ENCODE measurements at places on chromosomes 2 and 18.
A peak's percentile ranks its signal among the peaks of the same experiment; 100 is the strongest.

DNA sequence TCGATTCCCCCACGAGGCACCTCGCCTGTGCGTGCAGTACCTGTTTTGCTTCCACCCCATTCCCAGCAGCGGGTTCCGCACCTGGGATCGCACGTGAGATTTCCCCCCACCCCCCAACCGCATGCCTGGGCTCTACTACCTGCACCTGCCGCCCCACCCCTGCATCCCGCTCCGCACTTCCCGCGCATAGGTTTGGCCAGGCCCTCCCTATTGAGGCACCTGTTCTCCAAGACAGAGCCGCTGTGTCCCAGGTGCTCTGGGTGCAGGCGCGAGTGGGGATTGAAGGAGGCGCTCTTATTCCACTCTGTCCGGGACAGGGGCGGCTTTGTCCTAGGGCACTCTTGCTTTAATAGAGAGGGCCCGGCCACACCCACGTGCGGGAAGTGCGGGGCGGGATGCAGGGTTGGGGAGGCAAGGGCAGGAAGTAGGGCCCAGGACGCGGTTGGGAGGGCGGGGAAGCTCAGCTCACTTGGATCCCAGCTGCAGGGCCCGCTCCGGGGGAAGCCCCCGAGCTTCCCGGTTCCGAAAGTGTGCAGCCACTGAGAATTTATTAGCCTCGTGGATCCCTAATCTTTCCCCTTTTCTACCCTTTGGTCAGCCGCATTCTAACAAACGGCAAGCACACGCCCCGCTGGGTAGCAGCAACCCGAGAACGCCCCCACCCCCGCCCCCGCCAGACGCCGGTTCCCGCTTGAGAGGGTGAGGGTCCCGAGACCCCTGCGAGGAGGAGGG lies 670 bp upstream of the MOCOS start:
- DNase-seq: no peak

DNA sequence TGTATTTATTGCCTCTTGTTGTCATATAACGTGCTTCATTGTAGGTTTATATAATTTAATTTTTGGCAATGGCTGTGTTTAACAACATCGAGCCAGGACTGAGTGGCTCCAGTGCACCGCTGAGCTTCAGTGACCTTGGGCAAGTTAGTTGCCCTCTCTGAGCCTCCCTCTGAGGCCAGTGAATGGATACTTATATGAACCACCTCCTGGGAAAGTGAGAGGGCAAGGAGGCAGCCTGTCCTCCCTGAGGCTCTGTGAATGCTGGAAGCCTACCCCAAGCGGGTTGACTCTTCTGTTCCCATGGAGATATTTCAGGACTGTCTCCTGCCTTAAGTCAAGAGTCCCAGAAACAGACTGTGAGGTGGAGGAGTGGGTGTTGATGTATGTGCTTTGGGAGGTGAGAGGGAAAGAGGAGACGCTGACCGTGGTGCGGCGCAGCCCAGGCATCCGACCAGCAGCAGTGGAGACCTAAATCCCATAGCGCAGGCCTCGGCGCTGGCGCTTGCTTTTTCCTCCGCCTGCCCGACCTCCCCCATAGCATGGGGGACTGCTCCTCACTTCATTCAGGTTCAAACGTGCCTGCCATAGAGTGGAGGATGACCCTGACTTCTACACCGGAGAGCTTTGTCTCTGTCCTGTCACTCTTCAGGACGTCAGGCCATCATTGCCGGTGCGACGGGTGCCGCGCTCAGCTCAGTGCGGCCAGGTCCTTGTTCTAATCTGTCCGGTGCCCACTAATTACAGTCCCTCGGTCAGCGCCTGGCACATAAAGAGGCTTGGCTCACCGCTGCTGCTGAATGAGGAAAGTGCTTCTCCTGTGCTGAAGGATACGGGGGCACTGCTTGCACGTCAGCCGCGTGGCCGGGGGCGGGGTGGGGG lies 167.3 kb upstream of the HS6ST1 start:
- DNase-seq: no peak

- no peak for DNase-seq
These were observed 156.1 kb upstream of the VRK2 start for GRCh38 chr2:57890464-57890863.

GRCh38 chr2:69241093-69241492 lies 145.9 kb downstream of the GFPT1 start:
- no peak for DNase-seq

DNA sequence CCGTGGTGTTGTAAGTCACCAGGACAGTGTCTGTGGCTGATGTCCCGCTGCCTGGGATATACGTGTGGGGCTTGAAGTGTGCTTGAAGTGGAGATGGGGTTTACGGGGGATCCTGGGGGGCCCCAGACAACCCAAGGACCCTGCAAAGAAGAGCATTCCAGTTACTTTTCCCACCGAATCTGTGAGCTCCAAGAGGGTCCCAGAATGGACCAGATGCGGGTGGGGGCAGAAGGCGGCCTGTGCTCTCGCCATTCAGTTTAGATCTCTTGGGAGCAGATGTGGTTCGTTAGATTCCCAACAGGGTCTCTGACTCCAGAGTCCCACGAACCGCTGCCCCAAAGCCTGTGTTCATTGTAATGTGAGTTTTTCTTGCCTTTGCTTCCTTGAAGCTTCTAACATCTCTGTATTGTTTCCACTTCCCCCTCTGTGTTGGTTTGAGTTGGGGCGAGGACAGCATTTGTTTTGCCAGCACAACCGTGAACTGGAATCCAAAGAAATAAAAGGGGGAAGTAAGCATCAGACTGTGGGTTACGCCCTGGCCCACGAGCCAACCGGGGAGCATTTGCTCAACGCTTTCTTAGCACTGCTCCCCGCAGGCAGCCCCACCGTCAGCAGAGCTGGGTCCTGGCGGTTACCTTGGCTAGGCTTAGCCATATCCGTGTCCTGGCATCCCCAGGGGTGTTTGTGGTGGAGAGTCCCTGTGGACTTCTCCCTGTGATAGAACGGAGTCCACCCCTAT lies 92.1 kb downstream of the SH3BP4 start:
- no peak for DNase-seq

- DNase-seq: no peak
These were observed 8.9 kb upstream of the SKOR2 start for GRCh38 chr18:47260120-47260923.

GRCh38 chr2:152493417-152493816 lies 158.4 kb downstream of the FMNL2 start:
- no peak for DNase-seq

GRCh38 chr2:183495589-183496267 lies 371.5 kb downstream of the NUP35 start:
- DNase-seq: no peak

GRCh38 chr2:152396051-152396511 lies 61.1 kb downstream of the FMNL2 start:
- DNase-seq: no peak

DNA sequence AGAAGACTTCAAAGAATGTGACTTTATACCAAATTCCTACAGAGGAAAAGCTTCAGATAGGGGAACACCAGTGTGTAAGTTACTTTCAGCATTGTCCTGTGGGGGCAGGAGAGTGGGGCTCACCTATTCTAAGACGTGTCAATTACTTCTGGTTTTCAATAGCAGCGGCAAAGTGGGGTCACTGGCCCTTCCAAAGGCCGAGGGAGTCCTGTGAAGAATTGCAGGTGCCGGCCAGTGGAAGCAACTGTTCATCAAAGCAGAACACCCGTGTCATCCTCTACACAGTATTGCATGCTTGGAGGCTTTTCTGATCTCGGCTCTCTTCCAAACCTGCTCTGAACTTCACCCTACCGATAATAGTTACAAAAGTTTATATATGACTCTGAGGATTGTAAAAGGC lies 1176.5 kb upstream of the TMEFF2 start:
- DNase-seq: no peak

DNA sequence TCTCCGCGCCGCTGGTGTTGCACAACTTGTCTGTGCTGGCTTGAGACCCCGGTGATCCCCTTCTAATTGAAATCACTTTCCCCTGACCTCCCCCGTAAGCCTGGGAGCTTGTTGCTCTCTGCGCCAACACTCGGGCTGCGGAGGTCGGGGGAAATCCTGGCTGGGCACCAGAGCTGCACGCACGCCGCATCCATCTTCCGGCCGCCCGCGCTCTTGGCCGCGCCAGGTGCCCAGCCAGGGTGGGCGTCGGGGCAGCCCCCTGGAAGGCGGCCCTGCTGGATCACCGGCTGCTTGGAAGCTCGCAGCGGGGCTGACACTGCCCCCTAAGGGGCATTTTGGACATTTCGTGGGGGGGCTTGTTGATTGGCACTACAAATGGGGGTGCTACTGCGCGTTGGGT lies 280.3 kb upstream of the SKOR2 start:
- no peak for DNase-seq

GRCh38 chr2:222897898-222898297 lies 37.1 kb downstream of the ACSL3 start:
- DNase-seq: no peak

DNA sequence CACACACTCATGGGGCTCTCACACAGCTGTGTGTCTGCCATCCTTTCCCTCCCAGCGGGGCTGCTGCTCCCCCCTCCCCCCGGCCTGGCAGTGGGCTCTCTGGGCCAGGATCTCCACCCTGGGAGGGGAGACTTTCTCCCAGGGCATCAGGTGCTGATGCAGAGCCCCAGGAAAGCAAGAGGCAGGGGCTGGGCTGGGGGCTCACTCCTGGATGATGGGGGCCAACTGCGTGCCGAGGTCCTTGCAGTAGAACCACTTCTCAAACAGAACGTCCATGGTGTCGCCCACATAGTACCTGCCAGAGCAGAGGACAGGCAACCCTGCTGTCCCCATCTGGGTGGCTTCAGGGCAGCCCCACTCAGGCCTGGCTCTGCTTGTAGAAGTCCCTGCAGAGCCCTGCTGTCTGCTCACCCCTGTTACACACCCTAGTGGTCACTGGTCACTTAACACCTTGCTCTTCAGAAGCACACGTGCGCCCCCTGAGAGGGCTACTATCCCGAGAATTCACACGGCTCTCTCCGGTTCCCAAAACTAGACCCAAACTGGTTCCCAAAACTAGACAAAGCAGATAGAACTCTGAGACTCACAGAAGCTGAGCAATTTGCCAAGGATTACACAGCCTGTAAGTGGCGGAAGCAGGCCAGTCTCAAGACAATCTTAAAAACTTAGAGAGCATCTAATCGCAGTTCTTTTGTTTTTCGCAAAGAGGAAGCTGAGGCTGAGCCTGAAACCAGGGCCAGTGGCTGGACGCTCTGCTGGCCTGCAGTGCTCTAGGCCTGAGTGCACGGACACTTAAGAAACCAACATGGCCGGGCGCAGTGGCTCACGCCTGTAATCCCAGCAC lies 6.6 kb upstream of the OXER1 start:
- no peak for DNase-seq

DNA sequence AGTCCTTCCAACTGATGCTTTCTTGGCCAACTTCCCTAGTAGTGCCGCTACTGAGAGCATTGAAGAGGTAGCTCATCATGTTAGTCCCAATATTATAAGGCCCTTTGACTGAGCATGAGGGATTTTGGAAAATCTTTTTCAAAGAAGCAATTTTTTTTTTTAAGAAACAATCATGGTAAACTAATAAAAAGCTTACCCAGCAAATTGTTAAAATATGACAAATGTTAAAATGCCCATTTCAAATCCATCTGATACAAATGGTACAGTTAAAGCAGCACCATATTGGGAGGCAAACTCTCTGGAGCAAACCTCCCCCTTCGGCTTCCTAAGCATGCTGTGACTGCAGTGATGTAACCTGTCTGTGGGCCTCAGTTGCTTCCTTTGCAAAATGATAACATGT lies 135.6 kb downstream of the RTN4 start:
- no peak for DNase-seq

DNA sequence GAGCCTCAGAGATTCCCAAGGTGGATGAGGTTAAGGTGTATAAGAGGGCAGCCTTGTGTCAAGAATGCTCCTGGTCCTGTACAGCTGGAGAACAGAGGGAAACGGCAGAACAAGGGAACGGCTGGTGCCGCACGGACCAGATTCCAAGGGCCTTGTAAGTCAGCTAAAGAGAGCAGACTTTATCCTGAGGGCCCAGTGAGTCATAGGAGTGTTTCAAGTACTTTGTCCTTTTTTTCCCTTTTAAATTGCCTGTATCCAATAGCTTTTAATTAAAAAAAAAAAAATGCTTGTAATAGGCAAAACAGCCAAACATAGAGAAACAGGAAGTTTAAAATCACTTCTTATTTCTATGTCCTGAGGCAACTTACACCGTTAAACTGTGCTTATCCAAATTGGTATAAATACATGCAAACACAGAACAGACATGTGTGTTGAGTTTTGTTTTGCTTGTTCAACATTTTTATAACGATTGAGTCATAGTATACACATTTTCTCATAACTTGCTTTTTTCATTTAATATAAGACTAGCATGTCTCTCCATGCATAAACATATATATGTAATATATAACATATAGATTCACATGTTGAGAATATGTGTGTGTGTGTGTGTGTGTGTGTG lies 42.1 kb upstream of the EVA1A start:
- DNase-seq: no peak

GRCh38 chr2:96534701-96535181 lies 1.8 kb upstream of the ARID5A start:
- DNase-seq: no peak

DNA sequence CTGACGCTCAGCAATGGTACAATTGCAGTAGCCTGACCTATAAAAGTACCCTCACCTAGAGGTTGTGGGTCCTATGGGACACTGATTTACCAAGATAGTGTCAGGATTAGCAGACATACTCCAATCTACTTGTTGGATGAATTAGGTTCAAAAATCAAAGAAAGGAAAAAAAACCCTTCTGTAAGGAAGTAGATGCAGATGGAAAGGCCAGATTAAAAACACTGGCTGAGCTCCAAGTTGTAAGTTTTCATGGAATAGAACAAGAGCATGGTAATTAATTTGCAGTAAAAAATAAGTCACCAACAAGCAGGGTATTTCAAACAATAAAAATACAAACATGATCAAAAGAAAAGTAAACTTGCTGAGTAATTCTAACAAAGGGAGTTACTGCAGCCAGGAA lies 26.4 kb downstream of the IDH1 start:
- DNase-seq: no peak

- peak; percentile 93 for DNase-seq
These were observed at the start of gene UBXN4 for GRCh38 chr2:135741395-135742324. UBXN4 (plus strand) TSS chr2:135741855; CDS start chr2:135741930, 75 bp downstream.

- no peak for DNase-seq
These were observed 12.2 kb upstream of the CD28 start for GRCh38 chr2:203694191-203694590.

- no peak for DNase-seq
These were observed 66.3 kb upstream of the GLI2 start for GRCh38 chr2:120669121-120669952.

GRCh38 chr2:149061133-149061745 lies 22.7 kb downstream of the LYPD6B start:
- no peak for DNase-seq

DNA sequence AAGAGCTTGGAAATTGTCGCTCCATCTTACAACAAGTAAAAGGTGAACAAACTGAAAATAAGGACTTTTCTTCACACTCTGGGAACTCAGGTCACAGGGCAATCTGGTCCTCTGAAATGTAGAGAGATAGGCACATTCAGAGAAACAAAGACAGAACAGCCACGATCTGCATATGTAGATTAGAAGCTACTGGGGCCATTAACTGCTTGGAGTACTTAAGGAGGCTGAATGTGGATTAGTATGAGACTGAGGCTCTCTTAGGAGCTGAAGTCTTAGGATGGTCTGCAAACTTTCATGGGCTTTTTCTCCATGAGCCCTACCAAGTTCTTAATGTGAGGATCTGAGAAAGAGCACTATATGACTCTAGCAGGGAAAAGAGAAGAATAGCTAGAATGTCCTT lies 265.3 kb upstream of the NXPH2 start:
- no peak for DNase-seq
